ENCODE measurements at places on chromosomes 1 and 21. TPM values are rescaled to one million over a fixed set of nuclear protein-coding genes. Genes with fewer than 3 reads are reported as not detected.

DNA sequence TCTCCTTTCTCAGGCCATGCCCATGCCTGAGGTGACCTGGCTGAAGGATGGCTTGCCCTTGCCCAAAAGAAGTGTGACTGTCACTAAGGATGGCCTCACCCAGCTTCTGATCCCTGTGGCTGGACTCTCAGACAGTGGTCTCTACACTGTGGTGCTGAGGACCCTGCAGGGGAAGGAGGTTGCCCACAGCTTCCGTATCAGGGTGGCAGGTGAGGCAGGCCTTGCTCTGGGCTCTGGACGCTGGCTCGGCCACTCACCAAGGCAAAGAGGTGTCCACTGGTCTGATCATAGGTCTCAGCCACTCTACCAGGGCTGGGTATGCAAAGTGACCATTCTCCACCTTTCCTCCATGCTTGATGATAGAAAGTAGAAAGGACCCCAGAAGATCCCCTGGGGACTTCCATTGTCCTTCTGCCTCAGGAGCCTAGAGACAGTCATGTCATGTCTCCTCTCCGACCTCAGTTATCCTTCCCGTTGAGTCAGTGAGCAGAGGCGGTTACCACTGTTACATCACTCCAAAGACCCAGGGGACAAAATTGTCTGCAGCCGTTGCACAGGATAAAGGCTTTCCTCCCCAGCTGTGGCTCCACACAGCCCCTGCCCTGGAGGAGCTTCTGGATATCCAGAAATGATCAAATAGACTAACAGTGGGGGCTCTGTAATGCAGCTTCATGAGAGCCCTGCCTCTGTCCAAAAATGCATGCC, 34.2 kb downstream of the IGFN1 start:
- DNase-seq: no peak
- H3K4me1 ChIP-seq: peaks cover 14% of the 10 kb centered on the region
- no peak overlapping the region for H3K27ac ChIP-seq
- H3K4me3 ChIP-seq: no peak overlapping the region
- no peaks in the 10 kb centered on the region for H3K36me3 ChIP-seq
- no peaks in the 10 kb centered on the region for H3K27me3 ChIP-seq

GRCh38 chr1:91779548-91780021, 106.4 kb downstream of the TGFBR3 start:
- H3K36me3 ChIP-seq: no peaks in the 10 kb centered on the region
- no peaks in the 10 kb centered on the region for H3K27me3 ChIP-seq
- no peak overlapping the region for H3K4me3 ChIP-seq
- H3K4me1 ChIP-seq: no peaks in the 10 kb centered on the region
- no peak for DNase-seq
- no peak overlapping the region for H3K27ac ChIP-seq

GRCh38 chr1:226781937-226782609, 43.0 kb upstream of the ITPKB start:
- no peak overlapping the region for H3K27ac ChIP-seq
- H3K4me3 ChIP-seq: no peak overlapping the region
- H3K27me3 ChIP-seq: no peaks in the 10 kb centered on the region
- H3K36me3 ChIP-seq: no peaks in the 10 kb centered on the region

GRCh38 chr1:10283318-10283984, 73.1 kb downstream of the KIF1B start:
- no peak overlapping the region for H3K27ac ChIP-seq
- H3K27me3 ChIP-seq: no peaks in the 10 kb centered on the region
- H3K4me3 ChIP-seq: no peak overlapping the region
- no peak for DNase-seq

DNA sequence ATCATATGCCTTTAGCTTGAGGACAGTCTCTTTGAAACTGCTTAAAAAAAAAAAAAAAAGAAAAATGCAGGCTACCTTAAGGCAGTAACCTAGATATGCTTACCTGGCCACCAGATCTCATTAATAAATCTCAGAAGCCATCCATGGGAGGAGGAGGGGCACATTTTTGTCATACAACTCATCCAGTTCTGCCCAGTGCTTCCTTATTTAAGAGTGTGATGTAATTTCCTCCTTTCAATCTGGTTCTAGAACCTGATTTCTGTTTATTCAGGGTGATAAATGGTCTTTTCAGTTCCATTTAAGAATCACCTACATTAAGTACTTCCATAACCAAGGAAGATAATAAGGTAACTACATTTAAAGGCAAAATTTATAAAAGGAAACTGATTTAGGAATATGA, 6.1 kb downstream of the ERRFI1 start:
- H3K27me3 ChIP-seq: no peaks in the 10 kb centered on the region
- 0 out of 2 replicates have a peak overlapping the region, but pooled peaks have one; percentile 2 for H3K4me3 ChIP-seq
- no peak for DNase-seq
- peak overlapping the region; percentile 99 for H3K27ac ChIP-seq

- H3K4me3 ChIP-seq: no peak overlapping the region
- no peak overlapping the region for H3K27ac ChIP-seq
- DNase-seq: no peak
- no peaks in the 10 kb centered on the region for H3K36me3 ChIP-seq
- H3K27me3 ChIP-seq: no peaks in the 10 kb centered on the region
- no peaks in the 10 kb centered on the region for H3K4me1 ChIP-seq
These were observed 231.5 kb upstream of the SNX7 start for GRCh38 chr1:98429965-98430443.

DNA sequence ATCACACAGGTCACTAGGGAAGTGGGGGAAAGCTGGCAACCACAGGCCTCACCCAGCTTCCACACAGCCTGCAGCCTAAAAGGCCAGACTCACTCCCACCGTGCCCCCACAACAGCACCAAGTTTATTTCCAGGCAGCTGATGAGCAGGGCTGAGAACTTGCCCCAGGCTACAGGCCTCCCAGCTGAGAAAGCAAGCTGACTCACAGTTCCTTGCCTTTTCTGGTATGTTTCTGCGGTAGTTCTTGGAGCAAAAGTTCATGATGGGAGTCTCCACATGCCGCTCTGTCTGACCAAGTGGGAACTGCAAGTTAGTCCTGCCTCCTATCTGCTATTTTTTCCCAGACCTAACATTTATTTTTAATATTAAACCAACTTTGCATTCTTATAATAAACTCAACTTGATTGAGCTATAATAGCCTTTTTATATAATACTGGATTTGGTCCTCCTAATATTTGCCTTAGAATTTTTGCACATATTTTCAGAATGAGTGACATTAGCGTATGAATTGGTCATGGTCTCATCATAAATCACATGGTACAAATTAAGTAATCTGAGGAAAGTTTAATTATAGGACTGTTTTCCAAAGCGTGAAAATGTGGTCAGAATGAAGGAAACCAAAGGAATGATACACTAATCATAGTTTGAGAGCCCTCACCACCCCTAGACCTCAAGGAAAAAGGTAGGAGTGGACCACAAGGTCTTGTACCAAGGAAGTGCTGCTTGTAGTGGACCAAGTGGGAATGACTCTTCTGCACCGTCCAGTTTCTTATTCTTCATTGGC, 30.7 kb downstream of the RPAP2 start:
- H3K4me1 ChIP-seq: peaks cover 7% of the 10 kb centered on the region
- no peaks in the 10 kb centered on the region for H3K27me3 ChIP-seq
- H3K27ac ChIP-seq: no peak overlapping the region
- peaks cover 21% of the 10 kb centered on the region for H3K36me3 ChIP-seq

- peak overlapping the region; percentile 88 for H3K27ac ChIP-seq
- no peaks in the 10 kb centered on the region for H3K36me3 ChIP-seq
- peak overlapping the region; percentile 87 for H3K4me3 ChIP-seq
- peaks cover 11% of the 10 kb centered on the region for H3K4me1 ChIP-seq
- no peak for DNase-seq
- H3K27me3 ChIP-seq: no peaks in the 10 kb centered on the region
These were observed 659 bp downstream of the FAF1 start for GRCh38 chr1:50959303-50959912.

GRCh38 chr1:228366866-228367741, 39.5 kb downstream of the TRIM11 start:
- peaks cover 27% of the 10 kb centered on the region for H3K4me1 ChIP-seq
- H3K4me3 ChIP-seq: no peak overlapping the region
- no peaks in the 10 kb centered on the region for H3K27me3 ChIP-seq
- no peak overlapping the region for H3K27ac ChIP-seq

GRCh38 chr1:92995441-92996430, 34.5 kb upstream of the DIPK1A start:
- H3K4me3 ChIP-seq: no peak overlapping the region
- H3K27me3 ChIP-seq: no peaks in the 10 kb centered on the region
- no peak for DNase-seq
- H3K4me1 ChIP-seq: peaks cover 5% of the 10 kb centered on the region

GRCh38 chr1:102190429-102190828, 193.7 kb upstream of the OLFM3 start:
- no peak overlapping the region for H3K4me3 ChIP-seq
- no peaks in the 10 kb centered on the region for H3K4me1 ChIP-seq
- no peaks in the 10 kb centered on the region for H3K27me3 ChIP-seq
- DNase-seq: no peak
- no peaks in the 10 kb centered on the region for H3K36me3 ChIP-seq
- no peak overlapping the region for H3K27ac ChIP-seq

DNA sequence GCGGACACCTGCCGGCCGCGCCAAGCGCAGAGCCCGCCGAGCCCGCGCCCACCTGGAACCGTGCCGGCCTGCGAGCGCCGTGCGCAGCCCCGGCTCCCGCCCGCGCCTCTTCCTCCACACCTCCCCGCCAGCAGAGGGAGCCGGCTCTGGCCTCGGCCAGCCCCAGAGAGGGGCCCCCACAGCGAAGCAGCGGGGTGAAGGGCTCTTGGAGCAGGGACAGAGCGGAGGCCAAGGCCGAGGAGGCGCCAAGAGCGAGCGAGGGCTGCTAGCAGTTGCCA, 50.1 kb upstream of the KRTAP19-8 start:
- H3K27me3 ChIP-seq: no peaks in the 10 kb centered on the region
- H3K4me1 ChIP-seq: no peaks in the 10 kb centered on the region
- H3K36me3 ChIP-seq: no peaks in the 10 kb centered on the region
- H3K27ac ChIP-seq: no peak overlapping the region

DNA sequence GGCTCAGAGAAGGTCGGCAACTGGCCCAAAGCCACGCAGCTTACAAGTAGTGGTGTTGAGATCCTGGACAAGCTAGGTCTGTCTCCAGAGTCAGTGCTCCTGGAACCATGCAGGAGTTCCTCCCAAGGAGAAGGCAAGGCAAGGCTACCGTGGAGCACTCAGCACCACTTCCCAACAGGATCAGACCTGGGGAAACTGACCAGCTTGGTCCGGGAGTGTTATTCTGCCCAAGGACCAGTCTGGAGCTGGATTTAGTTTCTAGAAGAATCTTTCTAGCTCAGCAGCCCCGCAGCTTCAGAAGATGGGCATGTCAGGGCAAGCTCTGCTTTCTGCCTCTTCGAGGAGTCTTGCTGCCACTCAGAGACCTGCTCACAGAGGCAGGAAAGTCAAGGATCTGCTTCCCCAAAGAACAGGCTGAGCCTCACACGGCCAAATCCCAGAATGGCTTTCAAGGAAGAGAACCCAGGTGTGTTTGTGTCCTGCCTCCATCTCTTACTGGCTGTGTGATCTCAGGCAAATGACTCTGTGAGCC, 302.8 kb downstream of the MATN1 start:
- no peak overlapping the region for H3K4me3 ChIP-seq
- H3K4me1 ChIP-seq: peaks cover 3% of the 10 kb centered on the region
- DNase-seq: no peak
- no peaks in the 10 kb centered on the region for H3K27me3 ChIP-seq
- no peak overlapping the region for H3K27ac ChIP-seq

DNA sequence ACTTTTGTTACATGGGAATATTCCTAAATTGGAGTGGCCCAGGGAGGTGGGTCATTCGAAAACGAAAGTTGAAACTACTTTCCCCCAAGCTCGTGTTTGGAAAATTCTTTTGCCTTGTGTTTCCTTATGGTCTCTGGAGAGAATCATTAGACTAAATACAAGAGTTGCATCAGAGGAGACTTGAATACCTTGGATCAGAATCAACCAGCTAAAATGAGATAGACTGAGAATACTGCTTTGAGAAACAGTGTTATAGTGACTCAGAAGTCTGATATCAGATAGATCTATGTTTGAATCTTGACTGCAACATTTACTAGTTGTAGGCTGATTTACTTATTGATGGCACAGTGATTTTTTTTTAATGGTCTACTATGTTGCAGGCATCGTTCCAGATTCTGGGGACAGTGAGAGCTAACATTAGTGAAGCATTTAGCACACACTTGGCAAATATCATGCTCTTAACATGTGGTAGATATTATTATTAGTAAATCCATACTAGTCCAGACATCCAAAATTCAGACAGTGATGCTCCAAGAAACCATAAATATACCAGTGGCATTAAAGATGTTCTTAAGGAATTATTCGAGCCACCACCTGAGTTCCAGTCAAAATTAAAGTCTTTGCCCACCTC, 12.9 kb upstream of the ACTN2 start:
- H3K27ac ChIP-seq: no peak overlapping the region
- H3K27me3 ChIP-seq: peaks cover 35% of the 10 kb centered on the region
- no peak overlapping the region for H3K4me3 ChIP-seq

- H3K27me3 ChIP-seq: no peaks in the 10 kb centered on the region
- H3K4me3 ChIP-seq: no peak overlapping the region
- DNase-seq: no peak
- no peak overlapping the region for H3K27ac ChIP-seq
- no peaks in the 10 kb centered on the region for H3K4me1 ChIP-seq
- no peaks in the 10 kb centered on the region for H3K36me3 ChIP-seq
These were observed 6.4 kb upstream of the SERBP1 start for GRCh38 chr1:67436511-67437055.

DNA sequence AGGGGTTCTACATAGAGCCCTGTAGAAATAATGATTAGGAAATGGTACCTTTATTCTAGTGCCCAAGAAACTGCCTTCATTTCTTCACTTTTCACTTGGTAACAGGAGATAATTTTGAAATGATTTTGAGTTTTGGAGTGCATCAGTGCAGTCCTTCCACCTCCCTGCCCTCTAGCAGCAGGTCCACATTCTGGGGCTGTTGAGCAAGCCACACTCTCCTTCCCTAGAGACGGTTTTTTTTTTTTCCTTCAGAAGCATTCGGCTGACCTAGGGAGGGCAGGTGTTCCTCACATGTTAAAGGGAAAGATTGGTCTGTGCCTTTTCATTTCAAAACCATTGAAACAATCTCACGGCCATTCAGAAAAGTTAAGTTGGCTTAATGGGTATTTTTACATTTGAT, 39.8 kb downstream of the SLC37A1 start:
- H3K36me3 ChIP-seq: no peaks in the 10 kb centered on the region
- no peak for DNase-seq
- no peaks in the 10 kb centered on the region for H3K27me3 ChIP-seq
- no peaks in the 10 kb centered on the region for H3K4me1 ChIP-seq
- no peak overlapping the region for H3K27ac ChIP-seq
- no peak overlapping the region for H3K4me3 ChIP-seq

SPAG17 gene
- total RNA-seq: not detected

ATP6V1G3 gene
- total RNA-seq: not detected

ADAMTS5 gene
- 0.02 TPM for total RNA-seq

INAVA gene
- total RNA-seq: 18.8 TPM

All from HCT116 (cell line).